ENCODE measurements at places on chromosomes 13 and 19.
A peak's percentile ranks its signal among the peaks of the same experiment; 100 is the strongest.

GRCh38 chr13:24306632-24307031 lies 2.7 kb upstream of the C1QTNF9 start:
- DNase-seq: no peak

DNA sequence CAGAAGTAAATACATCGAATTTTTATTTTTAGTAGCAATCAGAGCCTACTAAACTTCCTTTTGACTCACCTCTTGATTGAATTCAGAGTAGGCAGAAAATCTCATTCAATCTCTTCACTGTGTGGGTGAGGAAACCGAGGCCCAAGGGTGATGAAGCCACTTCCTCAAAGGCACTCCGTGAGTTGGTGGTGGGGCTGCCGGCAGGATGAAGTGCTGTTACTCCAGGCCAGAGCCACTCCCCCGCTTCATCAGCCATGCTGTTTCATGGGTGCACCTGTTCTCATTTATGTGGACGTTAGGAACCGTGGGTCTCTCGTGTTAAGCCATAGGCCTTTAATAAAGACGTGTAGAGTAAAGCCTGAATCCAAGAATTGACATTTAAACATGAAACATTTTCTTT lies 13.2 kb downstream of the ING1 start:
- no peak for DNase-seq

DNA sequence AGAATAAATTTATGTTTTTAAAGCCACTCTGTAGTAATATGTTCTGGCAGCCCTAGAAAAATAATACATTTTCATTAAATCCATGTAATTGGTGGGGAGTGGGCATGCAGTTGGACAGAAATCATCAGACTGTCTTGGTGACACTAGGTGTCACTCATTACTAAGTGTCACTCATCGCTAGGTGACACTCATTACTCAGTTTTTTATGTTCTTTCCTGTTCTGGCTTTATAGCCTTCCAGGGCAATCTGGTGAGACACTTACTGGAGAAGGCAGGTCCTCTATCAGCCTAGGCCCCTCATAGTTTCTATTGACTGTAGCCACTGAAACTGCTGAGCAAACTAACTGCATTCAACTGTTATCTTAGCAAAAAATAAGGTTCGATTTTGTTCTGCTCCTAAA lies 542.1 kb downstream of the SLITRK1 start:
- DNase-seq: no peak

GRCh38 chr19:34135054-34135800 lies 37.1 kb upstream of the LSM14A start:
- DNase-seq: no peak

DNA sequence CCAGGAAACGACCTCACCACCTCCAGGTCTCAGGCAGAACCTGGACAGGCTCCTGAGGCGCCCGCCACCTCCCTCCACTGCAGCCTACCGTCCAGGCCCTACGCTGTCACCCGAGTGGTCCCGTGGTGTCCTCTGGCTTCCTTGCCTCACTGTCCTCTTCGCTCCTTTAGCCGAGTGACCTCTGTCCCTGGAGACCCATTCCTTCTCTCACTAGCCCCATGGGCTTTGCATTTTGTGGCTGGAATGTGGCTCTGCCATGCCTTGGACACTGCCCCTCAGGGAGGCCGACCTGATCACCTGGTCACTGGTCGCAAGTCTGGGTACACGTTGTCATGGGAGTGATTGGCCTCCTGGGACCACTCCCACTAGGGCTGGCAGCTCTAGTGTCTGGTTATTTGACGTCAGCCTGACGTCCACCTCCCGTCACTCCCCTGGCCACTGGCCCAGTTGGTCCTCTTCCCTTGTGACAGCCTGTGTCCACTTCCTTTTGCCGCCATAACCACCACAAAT lies 17.9 kb downstream of the SLC25A42 start:
- no peak for DNase-seq

GRCh38 chr19:51372649-51373504 lies at the start of gene NKG7:
TSS of gene NKG7 (minus strand) at chr19:51372654. CDS start at chr19:51372535, 119 bp downstream.
- peak; percentile 96 for DNase-seq

- DNase-seq: no peak
Measured at GRCh38 chr19:18109733-18110608, 12.4 kb downstream of the MAST3 start.

DNA sequence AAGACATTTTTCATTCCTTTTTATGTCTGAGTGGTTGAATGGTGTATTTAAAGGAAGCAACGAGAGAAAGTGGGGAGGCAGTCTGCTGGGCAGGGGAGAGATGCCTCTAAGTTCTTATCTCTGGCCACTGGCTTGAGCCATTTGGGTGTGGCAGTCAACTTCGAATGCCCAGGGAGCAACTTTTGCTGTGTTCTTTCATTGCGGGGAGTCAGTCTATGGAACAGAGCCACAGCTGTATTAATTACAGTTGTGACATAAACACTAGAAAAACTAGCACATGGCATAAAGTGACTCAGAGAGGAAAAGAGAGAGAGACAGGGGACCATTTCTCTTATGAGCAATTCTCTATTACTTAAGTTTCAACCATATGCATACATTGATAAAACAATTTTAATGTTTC lies 40.4 kb upstream of the PDCD5 start:
- DNase-seq: no peak

- DNase-seq: no peak
Measured at GRCh38 chr19:42366673-42367072, 23.4 kb downstream of the CNFN start.

DNA sequence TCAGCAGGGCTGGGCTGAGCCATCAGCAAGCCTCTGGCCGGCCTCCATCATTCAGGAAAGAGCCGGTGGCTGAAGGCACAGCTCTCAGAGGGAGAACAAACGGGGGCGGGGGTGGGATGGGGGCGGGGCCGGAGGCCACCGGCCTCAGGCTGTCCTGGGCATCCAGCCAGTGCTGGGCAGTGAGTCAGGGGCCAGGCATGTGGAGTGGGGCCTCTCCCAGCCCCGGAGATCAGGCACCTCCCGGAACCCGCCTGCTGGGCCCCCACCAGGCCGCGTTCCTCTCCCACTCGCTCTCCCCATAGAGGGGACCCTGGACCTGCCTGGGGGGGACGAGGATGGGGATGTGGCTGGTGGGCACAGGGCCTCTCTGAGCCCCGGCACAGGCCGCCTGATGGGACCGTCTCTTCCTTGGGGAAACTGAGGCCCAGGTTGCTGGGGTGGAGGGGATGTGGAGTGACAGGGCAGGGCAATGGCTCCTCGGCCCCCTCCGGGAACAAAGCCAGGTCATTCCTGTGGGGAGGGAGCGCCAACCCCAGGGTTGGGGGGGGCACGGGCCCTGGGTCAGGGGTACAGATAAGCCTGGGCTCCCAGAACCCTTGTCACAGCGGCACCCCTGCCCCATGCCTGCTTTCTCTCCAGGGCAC lies 12.9 kb downstream of the SPC24 start:
- no peak for DNase-seq

GRCh38 chr19:54199401-54199800 lies 1.3 kb upstream of the RPS9 start:
- no peak for DNase-seq

DNA sequence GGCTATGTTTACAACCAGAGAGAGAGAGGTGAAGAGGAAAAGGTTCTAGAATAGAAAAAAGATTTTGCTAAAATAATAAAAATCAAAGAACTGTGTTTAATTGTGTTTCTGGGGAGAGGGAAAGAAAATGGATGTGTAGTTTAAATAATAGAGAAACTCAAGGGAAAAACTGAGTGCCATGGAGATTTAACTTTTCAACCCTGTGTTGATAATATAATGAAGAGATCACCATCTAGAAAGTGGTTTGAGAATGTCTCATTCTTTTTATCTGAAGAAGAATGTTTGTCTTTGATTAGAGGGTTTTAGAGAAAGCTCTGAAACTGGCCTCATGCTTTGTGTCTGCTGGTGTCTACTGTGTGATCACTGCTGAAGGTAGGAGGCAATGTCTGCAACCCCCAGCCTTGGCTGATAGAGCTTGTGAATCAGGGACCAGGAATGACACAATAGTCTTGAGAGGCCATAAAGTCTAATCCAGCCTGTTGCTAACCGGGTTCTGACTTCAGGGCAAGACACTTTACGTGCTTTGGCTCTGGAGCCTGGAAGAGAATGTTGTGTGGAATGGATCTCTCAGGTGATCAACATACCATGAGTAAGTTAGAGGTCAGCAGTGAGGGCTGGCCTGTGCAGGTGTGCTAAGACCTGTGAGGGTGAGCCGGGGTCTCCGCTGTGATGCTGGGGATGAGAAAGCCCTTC lies 5.4 kb downstream of the COL4A2 start:
- DNase-seq: no peak

DNA sequence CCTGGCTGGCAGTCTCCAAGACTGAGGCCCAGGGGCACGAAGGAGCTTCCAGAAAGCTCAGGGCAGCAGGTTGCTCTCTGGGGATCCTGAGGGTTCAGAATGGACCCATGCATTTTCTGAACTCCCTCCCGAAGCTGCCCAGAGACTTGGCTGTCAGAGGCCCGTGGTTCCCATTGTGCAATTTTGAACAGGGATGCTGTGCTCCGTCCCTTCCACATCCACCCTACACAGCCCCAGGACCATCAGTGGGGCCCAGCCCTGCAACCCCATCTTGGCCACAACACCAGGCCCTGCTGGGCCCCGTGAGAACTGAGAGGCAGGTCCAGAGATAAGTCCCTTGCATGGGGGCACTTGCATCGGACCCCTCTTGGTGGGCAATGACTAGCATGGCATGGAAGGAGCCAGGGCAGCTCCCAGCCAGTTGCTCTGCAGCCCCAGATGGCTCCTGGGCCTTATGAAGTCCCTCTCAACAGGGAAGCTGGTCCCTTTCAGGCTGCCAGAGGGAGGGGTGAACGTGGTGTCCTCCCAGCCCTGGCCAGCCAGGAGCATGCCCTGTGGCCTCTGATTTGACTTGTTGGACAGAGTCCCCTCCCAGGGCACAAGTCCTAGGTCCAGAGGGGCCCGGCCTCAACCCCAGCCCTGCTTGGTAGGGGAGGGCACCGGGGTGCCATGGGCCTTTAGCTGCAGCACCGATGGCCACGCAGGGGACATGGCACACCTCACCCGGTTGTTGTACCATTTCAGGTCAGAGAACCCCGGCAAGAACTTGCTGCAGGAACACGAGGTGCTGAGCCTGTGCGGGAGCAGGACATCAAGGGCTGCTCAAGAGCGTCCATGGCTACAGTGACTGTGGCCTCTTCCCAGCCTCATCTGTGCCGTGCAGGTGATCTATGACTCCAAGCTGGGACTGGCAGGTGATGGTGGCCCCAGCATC lies 17.3 kb upstream of the ZNF14 start:
- no peak for DNase-seq

- no peak for DNase-seq
Measured at GRCh38 chr19:6378041-6378440, 2.3 kb upstream of the PSPN start.

GRCh38 chr19:58547323-58548312 lies 3.8 kb downstream of the TRIM28 start:
- no peak for DNase-seq

DNA sequence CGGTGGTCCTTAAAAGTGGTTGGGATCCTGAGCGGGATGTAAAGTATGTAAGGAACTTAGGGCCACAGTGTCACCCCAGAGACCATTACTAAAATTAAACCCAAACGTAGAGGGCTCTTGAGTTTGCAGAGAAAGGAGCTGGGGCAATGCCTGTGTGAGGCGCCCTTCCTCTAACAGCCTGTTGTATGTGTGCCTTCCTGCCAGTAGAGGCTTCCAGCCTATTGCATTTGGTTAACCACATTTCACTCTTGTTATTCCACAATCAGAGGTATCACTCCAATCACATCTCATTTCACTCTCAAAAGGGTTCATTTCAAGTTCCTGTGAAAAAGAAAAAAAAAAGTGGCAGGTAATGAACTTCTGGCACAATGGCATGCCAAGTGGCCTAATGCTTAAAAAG lies 29.4 kb downstream of the DIAPH3 start:
- no peak for DNase-seq

GRCh38 chr19:54573330-54573872 lies at the start of gene LILRA2:
TSS of gene LILRA2 (plus strand) at chr19:54573790. CDS start at chr19:54573879, 89 bp downstream.
- DNase-seq: peak; percentile 26

GRCh38 chr13:22925881-22926747 lies 254.7 kb upstream of the SGCG start:
- DNase-seq: no peak

- no peak for DNase-seq
Measured at GRCh38 chr13:26813321-26813979, 52.9 kb upstream of the GPR12 start.

DNA sequence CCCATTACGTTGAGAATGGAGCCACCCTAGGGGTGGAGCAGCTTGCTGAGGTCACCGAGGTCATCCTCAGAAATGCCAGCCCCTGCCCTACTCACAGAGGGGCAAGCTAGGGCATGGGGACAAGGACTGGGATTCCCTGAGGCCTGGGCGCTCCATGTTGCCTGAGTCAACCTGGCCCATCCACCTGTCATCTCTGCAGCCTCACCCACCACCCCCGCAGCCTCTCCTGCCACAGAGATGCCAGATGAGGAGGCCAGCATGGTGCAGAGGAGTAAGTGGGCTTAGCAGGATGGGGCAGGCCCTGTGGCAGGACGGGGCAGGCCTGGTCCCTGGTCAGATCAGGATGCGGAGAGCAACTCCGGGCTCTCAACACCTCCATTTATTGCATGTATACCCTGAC lies 9.5 kb downstream of the NKPD1 start:
- no peak for DNase-seq

GRCh38 chr13:57253551-57253950 lies 86.6 kb downstream of the PRR20E start:
- no peak for DNase-seq

- no peak for DNase-seq
Measured at GRCh38 chr13:42561752-42562467, 12.0 kb upstream of the TNFSF11 start.

- no peak for DNase-seq
Measured at GRCh38 chr19:55300886-55301458, 17.2 kb downstream of the BRSK1 start.

DNA sequence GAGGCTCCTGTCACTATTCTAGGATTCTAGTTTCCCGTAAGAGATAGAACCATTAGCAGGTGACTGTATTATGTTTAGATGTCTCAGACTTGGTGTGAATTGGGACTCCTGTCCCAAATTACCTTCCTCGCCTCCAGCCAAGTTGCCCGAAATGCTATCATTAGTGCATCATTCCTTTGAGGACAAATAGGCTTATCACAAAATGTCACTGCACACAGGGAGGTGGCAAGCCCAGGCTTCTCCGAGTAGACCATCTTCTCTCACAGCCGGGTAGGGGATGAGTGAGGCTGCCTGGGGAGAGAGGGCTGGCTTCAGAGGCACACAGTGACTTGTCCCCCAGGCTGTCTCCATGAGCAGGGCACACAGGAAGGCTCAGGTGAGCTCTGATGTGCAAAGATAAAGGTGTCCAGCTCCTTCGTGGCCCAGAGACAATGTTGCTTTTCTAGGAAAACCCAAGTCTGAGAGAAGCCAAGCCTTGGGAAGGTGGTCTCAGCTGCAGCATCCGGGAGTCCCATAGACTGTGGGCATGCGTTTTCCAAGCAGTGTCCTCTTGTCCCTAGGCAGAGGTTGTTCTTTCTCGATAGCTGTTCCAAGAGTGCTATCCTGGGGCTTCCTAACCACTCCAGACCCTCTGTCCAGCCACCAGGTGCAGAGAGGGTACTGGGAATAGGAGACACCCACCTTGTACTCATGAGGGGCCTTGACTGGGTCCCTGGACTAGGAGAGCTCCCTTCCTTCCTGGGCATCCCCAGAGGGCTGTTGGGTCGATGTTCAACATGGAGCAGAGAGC lies 163.1 kb upstream of the TSHZ3 start:
- DNase-seq: no peak
